ENCODE measurements at places on chromosomes 2 and 18.

- H3K4me1 ChIP-seq = peaks cover 6% of the 10 kb centered on the region
- no peak overlapping the region for H3K27ac ChIP-seq
- H3K36me3 ChIP-seq = no peaks in the 10 kb centered on the region
- no peaks in the 10 kb centered on the region for H3K27me3 ChIP-seq
- H3K4me3 ChIP-seq = no peak overlapping the region
These were observed 222.2 kb downstream of the BCL11A start for GRCh38 chr2:60331115-60331809.

DNA sequence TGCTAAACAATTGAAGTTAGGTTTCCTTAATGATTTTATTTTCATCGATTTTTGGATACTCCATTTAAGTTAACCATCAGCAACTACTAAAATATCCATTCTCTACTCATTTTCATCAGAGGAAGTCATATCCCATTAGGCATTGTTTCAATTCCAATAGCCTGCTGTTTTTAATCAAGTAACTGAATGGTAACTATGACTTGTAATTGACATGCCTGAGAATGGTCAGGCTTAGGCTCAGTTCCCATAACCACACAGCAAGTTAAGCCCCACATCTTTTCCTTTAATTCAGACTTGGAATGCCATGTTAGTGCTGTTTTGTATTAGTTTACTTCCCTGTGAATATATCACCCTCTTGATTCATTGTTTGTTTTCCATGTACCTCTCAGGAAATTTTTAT lies 398.8 kb downstream of the ARHGAP15 start:
- no peak overlapping the region for H3K4me3 ChIP-seq
- peaks cover 2% of the 10 kb centered on the region for H3K4me1 ChIP-seq
- H3K27me3 ChIP-seq = no peaks in the 10 kb centered on the region
- no peak overlapping the region for H3K27ac ChIP-seq
- no peak for DNase-seq
- H3K36me3 ChIP-seq = no peaks in the 10 kb centered on the region

- DNase-seq = no peak
- no peak overlapping the region for H3K4me3 ChIP-seq
- H3K27me3 ChIP-seq = no peaks in the 10 kb centered on the region
- H3K36me3 ChIP-seq = no peaks in the 10 kb centered on the region
- no peak overlapping the region for H3K27ac ChIP-seq
- no peaks in the 10 kb centered on the region for H3K4me1 ChIP-seq
These were observed 461.2 kb upstream of the TMEFF2 start for GRCh38 chr2:192655916-192656315.

- DNase-seq = no peak
- no peak overlapping the region for H3K27ac ChIP-seq
- H3K36me3 ChIP-seq = peaks cover 9% of the 10 kb centered on the region
These were observed 139.4 kb downstream of the SMAD7 start for GRCh38 chr18:48811401-48811800.

- H3K36me3 ChIP-seq = no peaks in the 10 kb centered on the region
- H3K27ac ChIP-seq = no peak overlapping the region
- no peak overlapping the region for H3K4me3 ChIP-seq
- H3K4me1 ChIP-seq = no peaks in the 10 kb centered on the region
- H3K27me3 ChIP-seq = no peaks in the 10 kb centered on the region
These were observed 199.6 kb downstream of the MYCN start for GRCh38 chr2:16139663-16140615.

GRCh38 chr2:193518041-193518817 lies 1323.5 kb upstream of the TMEFF2 start:
- H3K27me3 ChIP-seq = no peaks in the 10 kb centered on the region
- no peaks in the 10 kb centered on the region for H3K36me3 ChIP-seq

GRCh38 chr2:162556996-162557395 lies 213.1 kb downstream of the GCA start:
- H3K4me3 ChIP-seq = no peak overlapping the region
- H3K4me1 ChIP-seq = no peaks in the 10 kb centered on the region
- no peaks in the 10 kb centered on the region for H3K36me3 ChIP-seq

DNA sequence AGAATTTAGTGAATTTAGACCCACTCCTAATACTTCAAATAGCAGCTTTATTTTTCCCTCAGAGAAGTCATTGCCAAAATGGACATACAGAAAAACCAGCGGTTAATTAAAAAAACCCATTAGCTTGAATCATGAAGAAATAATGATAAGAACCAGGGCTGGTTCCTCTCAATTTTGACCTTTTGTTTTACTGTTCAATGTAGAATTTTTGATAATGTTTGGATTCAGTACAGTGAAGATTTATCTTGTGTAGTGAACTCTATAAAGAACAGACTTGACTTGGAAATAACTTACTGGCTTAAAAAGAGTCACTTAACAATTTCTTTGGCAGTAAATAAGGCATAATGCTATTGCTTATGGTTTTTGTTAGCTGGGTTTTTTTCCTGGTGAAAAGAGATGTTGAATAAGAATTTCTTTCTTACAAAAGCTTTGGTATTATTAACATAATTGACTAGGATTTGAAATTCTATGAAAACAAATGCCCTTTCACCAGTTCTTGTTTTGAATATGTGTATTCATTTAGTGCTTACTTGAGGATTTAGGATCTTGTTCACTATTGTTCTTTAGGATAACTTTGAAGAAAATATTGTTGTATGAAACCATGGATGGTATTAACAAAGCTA lies 73.4 kb upstream of the ITPRID2 start:
- no peaks in the 10 kb centered on the region for H3K4me1 ChIP-seq
- no peaks in the 10 kb centered on the region for H3K27me3 ChIP-seq
- no peak for DNase-seq

DNA sequence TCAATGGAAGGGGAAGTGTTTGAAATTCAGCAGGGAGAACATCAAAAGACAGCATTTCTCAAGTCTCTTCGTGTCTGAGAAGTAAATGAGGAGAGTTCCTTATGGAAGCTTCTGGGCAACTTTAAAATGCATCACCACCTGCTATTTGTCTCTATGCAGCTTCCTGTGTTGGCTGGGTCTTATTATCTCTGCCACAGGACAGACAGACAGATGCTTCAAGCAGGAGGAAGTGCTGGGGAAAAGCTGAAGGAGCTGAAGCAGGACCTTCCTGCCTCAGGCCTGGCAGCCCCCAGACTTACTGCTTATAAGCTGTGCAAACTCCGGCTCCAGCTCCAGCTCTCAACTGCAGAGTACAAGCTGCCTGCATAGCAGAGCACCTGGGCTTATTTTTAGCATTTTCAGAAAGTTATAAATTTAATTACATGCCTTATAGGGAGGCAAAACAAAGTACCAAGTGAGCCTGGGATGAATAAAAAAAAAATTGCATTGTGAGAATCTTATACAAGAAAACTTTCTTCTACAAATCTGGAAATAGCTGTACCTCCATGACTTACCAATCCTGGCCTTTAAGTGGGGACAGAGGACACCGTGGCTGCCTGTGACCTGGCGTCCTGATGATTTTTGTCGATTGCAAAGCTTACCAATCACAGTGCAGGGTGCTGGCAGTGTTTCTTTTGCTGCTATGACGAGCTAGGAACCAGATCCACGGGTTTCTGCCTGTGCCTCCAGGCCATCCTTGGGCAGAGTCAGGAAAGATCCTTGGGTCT lies 206.3 kb downstream of the SEPTIN10 start:
- peak; percentile 39 for DNase-seq
- H3K4me1 ChIP-seq = peaks cover 59% of the 10 kb centered on the region
- no peak overlapping the region for H3K27ac ChIP-seq
- peaks cover 9% of the 10 kb centered on the region for H3K27me3 ChIP-seq

- no peak overlapping the region for H3K27ac ChIP-seq
- no peaks in the 10 kb centered on the region for H3K36me3 ChIP-seq
- no peaks in the 10 kb centered on the region for H3K4me1 ChIP-seq
- no peak for DNase-seq
- no peak overlapping the region for H3K4me3 ChIP-seq
- H3K27me3 ChIP-seq = no peaks in the 10 kb centered on the region
These were observed 96.0 kb downstream of the HNMT start for GRCh38 chr2:138060301-138060635.

GRCh38 chr2:53265544-53266299 lies 501.9 kb upstream of the CHAC2 start:
- no peaks in the 10 kb centered on the region for H3K4me1 ChIP-seq
- no peak overlapping the region for H3K27ac ChIP-seq
- H3K36me3 ChIP-seq = no peaks in the 10 kb centered on the region
- no peaks in the 10 kb centered on the region for H3K27me3 ChIP-seq
- no peak overlapping the region for H3K4me3 ChIP-seq

DNA sequence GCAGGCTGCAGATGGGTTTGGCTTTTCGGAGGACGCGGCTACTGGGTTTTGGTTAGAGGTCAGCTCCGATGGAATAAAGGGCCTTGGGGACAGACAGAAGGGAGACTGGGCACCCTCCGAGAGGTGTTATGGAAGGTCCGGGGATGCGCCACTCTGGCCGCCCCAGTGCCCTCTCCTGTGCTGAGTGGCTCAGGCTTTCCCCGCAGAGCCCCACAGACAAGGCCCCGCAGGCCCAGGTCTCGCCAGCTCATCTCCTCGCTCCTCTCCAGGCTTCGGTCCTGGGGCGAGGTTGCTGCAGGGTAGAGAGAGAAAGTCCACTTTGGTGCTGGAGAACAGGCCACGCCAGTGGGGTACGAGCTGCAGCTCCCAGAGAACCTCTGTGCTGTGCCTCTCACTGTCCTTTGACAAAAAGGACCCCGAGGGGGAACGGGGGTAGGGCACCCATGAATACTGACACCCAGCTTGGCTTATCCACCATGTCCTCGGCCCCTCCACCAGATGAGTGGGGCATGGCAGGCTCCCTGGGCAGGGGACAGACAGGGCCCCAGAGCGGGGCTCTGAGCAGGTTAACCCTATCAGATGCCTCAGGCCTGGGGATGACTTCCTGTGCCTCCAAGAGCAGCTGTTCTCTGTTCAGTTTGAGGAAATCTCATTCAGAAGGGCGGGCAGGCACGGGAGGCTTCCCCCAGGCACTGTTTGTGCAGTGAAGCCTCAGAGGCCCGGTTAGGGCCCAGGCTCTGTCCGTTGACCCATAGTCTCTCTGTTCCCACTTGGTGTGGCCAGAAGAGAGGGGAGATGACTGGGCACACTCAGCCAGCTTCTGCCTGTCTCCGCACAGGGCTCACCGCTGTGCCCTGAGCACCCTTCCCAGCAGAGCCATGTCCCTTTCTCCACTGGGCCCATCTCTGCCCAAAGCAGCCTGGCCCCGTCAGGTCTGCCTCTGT lies 15.7 kb upstream of the CNNM3 start:
- peaks cover 10% of the 10 kb centered on the region for H3K4me1 ChIP-seq
- H3K27ac ChIP-seq = no peak overlapping the region
- H3K27me3 ChIP-seq = no peaks in the 10 kb centered on the region
- H3K4me3 ChIP-seq = no peak overlapping the region

DNA sequence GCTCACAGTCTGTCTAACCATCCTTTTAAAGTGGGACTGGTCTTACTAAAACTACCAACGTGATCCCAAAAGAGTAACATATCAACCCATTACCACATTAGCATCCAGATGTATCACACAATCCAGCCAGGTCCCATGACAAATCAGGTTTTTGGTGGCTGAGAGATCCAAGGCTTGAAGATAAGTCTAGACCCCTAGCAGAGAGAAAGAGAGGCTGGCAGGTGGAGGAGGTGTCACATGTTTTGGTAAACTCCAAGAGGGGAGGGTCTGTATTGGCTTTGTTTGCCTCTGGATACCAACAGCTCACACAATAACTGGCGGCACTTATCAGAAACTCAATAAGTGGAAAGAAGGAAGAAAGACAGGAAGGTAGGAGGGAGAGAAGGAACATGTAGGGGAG lies 357.6 kb downstream of the SS18 start:
- H3K27ac ChIP-seq = no peak overlapping the region
- no peaks in the 10 kb centered on the region for H3K36me3 ChIP-seq
- H3K27me3 ChIP-seq = no peaks in the 10 kb centered on the region
- no peak for DNase-seq

DNA sequence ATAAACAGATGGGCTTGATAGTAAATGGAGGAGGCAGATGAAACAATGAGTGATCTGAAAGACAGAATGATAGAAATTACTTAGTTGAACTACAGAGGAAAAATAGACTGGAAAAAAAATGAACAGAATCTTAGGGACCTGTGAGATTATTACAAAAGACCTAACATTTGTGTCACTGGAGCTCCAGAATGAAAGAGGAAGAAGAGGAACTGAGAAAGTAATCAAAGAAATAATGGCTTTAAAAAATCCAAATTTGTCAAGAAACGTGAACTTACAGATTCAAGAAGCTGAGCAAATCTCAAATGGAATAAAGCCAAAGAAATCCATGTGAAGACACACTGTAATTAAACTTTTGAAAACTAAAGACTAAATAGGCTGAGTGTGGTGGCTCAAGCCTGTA lies 28.3 kb downstream of the EVA1A start:
- H3K27ac ChIP-seq = no peak overlapping the region
- H3K4me1 ChIP-seq = no peaks in the 10 kb centered on the region
- DNase-seq = no peak

GRCh38 chr2:64537991-64538390 lies 13.9 kb downstream of the AFTPH start:
- no peak overlapping the region for H3K27ac ChIP-seq
- no peak for DNase-seq
- no peaks in the 10 kb centered on the region for H3K27me3 ChIP-seq
- no peak overlapping the region for H3K4me3 ChIP-seq
- H3K4me1 ChIP-seq = no peaks in the 10 kb centered on the region
- H3K36me3 ChIP-seq = no peaks in the 10 kb centered on the region

DNA sequence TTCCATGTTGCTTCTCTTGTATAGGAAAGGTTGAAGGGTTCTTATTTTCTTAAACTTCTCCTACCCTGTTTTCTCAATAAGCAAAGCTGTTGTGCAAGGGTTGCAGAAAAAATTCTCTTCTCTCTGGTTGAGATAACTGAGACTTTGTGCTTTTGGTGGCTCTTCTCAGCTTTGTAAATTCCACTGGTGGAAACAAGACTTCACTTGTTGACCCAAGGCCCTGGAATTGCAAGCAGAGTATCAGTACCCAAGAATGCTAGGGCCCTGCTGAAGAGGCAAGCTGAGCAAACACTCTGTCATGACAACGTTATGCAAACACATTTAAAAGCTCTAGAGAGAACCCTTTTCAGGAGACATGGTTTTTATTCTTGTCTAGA lies 294.7 kb upstream of the EPAS1 start:
- no peak for DNase-seq
- no peak overlapping the region for H3K4me3 ChIP-seq
- peaks cover 14% of the 10 kb centered on the region for H3K36me3 ChIP-seq
- peak overlapping the region; percentile 72 for H3K27ac ChIP-seq

- no peak for DNase-seq
- H3K4me1 ChIP-seq = no peaks in the 10 kb centered on the region
- H3K4me3 ChIP-seq = no peak overlapping the region
- no peak overlapping the region for H3K27ac ChIP-seq
- no peaks in the 10 kb centered on the region for H3K36me3 ChIP-seq
These were observed 431.6 kb downstream of the MEIS1 start for GRCh38 chr2:66866331-66867062.

- H3K27ac ChIP-seq = no peak overlapping the region
- H3K4me3 ChIP-seq = no peak overlapping the region
- no peaks in the 10 kb centered on the region for H3K27me3 ChIP-seq
- H3K36me3 ChIP-seq = no peaks in the 10 kb centered on the region
These were observed 60.6 kb upstream of the CUL3 start for GRCh38 chr2:224645722-224646121.

GRCh38 chr2:11870584-11870983 lies 124.2 kb downstream of the LPIN1 start:
- H3K27ac ChIP-seq = no peak overlapping the region
- no peak for DNase-seq
- no peaks in the 10 kb centered on the region for H3K36me3 ChIP-seq
- no peaks in the 10 kb centered on the region for H3K27me3 ChIP-seq
- no peak overlapping the region for H3K4me3 ChIP-seq

GRCh38 chr2:15050483-15050882 lies 418.0 kb downstream of the LRATD1 start:
- H3K4me1 ChIP-seq = peaks cover 6% of the 10 kb centered on the region
- H3K36me3 ChIP-seq = no peaks in the 10 kb centered on the region
- no peak for DNase-seq
- H3K27ac ChIP-seq = no peak overlapping the region

Data from spinal cord (tissue), 10 donors.